Hippocampal formation (tissue), 2 donors: ENCODE measurements at places on chromosomes 2 and 18.

GRCh38 chr2:25596516-25597244, 76.7 kb downstream of the DTNB start:
- DNase-seq: no peak

DNA sequence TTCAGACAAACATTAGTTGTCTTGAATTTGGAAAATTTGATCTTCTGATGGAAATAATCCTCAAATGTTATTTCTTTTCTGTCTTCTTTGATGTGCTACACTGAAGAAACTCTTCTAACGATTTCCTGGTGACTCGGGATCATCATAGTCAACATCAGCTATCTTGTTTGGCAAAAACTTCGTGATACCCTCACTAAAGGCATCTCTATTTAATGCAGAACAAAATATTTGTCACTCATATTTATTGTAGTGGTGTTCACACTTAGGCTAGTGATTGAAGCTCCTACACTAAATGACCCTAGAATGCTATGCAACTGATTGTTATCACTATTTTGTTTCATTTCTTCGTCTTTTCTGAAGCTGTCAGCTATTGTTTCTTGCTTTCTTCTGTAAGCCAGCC, 334.7 kb upstream of the ZEB2 start:
- DNase-seq: no peak

DNA sequence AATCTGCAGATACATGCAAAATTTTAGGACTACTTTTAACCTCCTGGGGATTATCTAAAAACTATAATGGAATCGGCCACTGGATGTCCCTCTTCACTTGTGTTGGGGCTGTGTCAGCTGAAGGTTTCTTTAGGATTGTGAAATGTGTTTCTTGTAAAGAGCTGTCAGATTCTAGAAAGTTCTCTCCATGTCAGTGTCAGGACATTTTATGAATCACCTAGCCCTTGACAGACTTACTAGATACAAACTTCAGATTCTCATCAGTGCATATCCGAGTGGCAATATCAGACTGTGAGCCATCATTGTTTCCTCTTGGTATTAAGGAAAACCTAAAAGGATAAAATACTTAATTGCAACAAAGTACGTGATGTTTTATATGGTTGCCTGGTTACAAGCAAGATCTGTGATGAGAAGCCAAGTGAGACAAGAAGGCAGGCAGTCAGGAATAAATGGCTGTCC, 107.3 kb downstream of the CPS1 start:
- DNase-seq: no peak

GRCh38 chr2:175854129-175854528, 147.9 kb downstream of the LNPK start:
- no peak for DNase-seq

DNA sequence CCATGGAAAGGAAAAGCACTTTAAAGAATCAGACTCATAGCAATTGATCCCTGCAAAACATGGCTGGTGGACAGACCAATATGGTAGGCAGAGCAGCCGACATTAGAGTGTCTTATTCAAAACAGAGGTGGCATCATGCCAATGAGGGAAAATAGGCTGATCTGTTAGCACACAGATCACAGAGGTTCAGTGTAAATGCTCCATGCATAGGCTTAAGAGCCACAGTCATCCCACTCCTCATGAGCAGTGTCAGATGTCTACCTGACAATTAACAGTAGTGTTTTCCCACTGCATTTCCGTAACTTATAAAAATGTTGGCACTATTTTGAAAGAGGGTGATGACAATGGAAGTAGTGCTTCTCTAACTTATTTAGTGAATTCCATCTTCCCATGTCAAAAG, 86.7 kb downstream of the SPATS2L start:
- no peak for DNase-seq

- DNase-seq: no peak
Measured at GRCh38 chr2:206627632-206628031, 14.7 kb upstream of the FAM237A start.

DNA sequence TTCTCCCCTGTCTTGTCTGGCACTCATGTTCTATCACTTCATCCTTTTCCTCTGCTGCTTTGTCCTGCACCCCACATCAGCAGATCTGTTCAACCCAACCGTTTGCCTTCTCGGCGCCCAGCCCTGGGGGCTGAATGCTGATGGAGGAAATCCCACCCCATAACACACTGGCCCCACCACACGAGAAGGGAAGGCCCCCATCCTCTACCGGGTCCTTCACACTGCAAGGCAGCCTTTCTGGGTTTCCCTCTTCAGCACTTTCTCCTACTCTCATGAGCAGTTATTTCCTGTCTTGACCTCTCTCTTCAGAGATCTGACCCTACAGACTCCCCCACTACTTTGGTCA, 227.4 kb downstream of the ATAD2B start:
- no peak for DNase-seq
